ENCODE measurements at places on chromosomes 2 and 18.

DNA sequence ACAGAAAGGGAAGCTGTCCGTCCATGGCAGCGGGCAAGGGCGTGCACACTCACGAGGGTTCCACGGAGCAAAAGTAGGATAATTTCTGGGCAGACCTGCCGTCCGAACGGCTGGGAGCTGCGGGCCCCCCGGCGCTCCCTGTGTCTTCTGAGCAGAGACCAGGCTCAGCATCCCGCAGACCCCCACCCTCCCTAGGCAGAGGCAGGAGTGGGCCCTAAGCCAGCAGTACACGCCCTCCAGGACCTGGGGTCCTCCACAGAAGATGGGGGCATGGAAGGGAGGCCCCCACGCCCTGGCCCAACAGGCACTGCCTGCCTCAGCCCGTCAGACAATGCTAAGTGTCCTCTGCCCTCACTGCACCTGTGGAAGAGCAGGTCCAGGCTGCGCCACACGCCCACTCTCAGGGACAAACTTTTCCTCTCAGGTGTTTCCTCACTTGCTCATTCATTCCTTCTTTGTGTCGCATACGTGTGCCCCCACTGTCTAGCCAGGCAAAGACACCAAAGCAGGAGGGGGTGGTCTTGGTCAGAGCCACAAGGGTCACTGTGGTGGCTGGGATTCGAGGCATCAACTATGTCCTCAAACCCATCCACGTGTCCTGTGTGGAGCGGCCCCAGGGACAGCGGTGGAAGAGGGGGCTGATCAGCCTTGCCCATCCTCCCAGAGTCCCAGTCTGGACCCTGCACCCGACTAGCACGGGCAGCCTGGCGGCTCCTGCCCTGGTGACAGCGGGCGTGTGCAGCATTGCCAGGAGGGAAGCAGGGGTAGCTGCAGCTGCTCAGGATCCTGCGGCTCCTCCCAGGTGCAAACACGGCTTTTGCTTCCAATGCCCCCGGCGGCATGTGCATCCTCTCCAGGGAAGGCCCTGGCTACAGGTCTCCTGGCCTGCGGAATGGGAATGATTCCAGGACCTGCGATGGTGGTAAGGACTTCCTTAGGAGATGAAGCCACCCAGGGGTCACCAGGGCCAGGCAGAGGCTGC, 2.4 kb upstream of the GPC1 start:
- no peak for DNase-seq

- no peak for DNase-seq
These were observed 353.4 kb downstream of the TGIF1 start for GRCh38 chr18:3803350-3803749.

GRCh38 chr2:238663586-238663985, 184.3 kb upstream of the TWIST2 start:
- no peak for DNase-seq

GRCh38 chr2:40218679-40219078, 233.2 kb downstream of the SLC8A1 start:
- no peak for DNase-seq

DNA sequence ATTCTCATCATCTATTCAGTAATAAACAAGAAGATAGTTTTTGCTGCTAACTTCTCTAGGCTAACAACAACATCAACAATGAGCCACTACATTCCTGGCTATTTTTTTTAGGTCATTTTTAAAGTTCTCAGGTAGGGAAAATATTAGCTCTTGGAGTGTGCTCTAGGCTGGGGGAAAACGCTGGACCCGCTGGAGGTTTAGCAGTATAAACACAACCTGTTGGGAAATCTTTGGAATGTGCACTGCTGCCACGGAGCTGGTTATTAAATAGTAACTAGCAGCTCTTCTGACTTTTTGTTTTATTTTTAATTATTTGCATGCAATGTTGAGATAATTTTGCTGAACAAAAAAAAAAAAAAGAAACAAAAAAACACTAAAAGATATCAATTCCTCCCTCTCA, 892.1 kb upstream of the ACVR2A start:
- no peak for DNase-seq

DNA sequence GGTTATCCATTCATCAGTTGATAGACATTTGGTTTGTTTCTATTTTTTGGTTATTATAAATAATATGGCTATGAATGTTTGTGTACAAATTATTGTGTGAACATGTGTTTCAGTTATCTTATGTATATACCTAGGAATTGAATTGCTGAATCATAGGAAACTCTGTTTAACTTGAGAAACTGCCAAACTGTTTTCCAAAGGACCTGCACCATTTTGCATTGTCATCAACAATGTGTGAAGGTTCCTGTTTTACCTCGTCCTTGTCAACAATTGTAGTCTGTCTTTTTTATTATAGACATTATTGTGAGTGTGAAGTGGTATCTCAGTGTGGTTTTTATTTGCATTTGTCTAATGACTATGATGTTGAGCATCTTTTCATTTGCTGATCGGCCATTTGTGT, 17.1 kb downstream of the PDK1 start:
- DNase-seq, result no peak

DNA sequence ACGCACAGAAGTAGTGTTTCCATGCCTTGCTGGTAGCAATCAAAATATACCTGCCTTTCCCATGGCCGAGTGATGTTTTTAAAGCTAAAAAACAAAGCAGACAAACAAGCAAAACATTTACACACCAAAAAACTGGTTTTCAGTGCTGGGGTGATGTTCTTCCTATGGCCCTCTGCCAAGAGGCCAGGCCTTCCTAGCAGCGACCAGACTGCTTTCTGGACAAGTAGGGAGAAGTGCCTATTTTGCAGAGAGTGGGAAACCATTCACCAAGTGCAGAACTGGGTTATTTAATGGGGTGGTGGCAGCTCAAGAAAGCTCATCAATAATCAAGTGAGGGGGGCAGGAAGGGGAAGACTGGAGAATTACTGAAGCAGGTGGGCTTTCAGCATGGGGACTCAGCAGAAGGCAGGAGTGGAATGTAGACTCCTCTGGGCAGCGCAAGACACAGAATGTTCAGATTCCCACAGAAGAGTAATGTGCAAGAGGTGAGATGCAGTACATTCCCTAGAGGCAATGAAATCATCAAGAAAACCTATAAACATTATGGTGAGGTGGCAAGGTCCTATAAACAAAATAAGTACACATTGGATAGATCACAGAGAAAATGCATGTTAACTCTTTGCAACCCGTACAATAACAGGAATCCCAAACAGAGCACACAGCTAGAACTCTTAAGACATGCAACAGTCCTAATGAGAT, 44.0 kb downstream of the CPO start:
- DNase-seq, result no peak

GRCh38 chr2:31193806-31194205, 23.5 kb downstream of the CAPN14 start:
- no peak for DNase-seq

- no peak for DNase-seq
These were observed 3.4 kb upstream of the PAX8 start for GRCh38 chr2:113281910-113282746.

Data from Kasumi-1 (cell line).